ENCODE measurements at places on chromosomes 13 and 19.

DNA sequence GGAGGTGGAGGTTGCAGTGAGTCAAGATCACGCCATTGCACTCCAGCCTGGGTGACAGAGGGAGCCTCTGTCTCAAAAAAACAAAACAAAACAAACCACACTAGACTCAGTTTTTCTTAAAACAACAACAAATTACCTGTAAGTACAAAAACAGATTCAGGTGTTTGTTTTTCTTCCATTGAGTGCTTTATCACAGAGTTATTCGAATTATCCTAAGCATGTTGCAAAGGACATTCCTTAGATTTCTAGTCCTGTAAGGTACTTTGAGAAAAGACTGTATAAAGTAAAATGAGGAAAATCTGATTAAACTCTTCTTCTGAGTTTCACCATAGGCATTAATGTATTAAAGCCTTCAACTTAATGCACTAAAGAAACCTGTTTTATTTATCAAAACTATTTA lies 2.2 kb upstream of the EEF1AKMT1 start:
- no peak for DNase-seq

DNA sequence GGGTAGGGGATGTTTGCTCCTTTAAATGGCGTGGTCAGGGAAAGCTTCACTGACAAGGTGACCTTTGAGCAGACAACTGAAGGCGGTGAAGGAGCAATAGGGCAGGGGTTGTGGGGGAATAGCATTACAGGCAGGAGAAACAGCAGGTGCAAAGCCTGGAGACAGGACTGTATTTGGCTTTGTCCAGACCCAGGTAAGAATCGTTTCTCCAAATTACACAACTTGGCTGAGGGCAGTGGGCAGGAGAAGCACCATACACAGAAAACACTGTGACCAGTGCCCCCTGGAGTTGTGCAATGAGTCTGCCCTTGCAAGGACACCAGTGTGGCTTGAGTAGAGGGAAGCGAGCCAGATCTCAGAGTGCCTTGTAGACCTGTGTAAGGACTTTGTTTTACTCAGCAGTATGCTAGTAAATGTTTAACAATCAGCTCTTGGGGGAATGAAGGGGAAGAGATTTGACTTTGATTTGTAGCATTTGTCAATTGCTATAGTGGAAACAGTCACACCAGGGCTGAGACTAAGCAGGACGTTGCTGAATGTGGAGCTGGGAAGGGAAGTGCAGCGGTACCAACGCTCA lies 360.0 kb downstream of the DCT start:
- no peak for DNase-seq

DNA sequence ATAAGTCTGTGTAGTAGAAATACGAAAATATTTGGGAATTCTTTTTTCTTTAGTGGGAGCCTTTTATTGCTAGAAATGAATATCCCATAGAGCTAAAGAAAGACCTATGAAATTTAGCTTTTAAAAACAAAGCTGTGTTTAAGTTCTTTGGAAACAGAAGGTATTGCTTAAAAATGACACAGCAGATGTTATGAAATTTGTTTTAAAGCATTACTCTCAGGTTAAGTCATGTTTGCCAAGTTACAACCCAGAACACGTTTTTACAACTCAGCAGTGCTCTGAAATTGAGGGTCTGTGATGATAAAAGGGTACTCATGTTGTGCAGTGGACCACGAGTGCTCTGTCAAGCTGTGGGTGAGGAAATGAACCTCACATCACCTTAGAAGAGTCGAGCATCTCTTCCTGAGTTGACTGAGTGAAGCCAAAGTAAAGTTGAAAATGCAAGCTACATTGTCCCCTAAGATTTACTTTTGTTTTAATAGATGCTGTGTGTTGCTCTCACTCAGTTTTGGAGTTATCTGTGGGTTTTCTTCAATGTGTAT lies 161.1 kb downstream of the SHISA2 start:
- no peak for DNase-seq

- DNase-seq, result no peak
Measured at GRCh38 chr19:29587518-29587986, 18.5 kb upstream of the POP4 start.

DNA sequence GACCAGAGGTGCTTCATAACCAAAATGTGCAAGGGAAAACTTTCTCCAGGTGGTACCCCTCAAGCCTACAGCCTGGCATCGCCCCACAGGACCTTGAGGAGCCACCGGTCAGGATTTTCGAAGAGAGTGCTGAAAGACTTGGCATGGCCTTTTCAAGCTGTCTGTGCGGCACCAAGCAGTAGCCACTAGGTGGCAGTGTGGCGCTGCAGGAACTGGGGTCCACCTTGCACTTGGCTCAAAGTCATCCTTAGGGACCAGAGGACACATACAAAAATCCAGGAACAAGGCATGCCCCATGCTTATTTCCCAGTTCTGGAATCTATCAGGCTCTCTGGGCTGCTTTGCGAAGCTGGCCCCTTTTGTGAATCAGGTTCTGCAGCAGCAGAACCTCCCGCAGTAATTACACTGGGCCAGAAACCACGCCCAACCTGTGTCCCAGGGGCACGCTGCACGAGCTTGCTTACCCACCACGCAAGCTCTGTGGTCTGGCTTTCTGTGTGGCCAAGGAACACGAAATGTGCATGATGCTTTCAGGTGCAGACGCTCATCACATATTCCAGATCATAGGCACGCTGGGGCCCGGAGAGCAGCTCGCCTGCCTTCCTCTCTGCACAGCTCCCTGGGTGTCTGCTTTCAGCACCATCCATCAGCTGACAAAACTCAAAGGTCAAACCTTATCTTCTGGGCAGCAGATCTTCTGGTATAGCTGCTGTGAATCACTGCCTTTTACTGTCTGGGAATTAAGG lies 87.2 kb downstream of the SLC7A1 start:
- DNase-seq, result peak; percentile 77

GRCh38 chr13:23231241-23231640 lies 50.5 kb downstream of the SGCG start:
- no peak for DNase-seq

DNA sequence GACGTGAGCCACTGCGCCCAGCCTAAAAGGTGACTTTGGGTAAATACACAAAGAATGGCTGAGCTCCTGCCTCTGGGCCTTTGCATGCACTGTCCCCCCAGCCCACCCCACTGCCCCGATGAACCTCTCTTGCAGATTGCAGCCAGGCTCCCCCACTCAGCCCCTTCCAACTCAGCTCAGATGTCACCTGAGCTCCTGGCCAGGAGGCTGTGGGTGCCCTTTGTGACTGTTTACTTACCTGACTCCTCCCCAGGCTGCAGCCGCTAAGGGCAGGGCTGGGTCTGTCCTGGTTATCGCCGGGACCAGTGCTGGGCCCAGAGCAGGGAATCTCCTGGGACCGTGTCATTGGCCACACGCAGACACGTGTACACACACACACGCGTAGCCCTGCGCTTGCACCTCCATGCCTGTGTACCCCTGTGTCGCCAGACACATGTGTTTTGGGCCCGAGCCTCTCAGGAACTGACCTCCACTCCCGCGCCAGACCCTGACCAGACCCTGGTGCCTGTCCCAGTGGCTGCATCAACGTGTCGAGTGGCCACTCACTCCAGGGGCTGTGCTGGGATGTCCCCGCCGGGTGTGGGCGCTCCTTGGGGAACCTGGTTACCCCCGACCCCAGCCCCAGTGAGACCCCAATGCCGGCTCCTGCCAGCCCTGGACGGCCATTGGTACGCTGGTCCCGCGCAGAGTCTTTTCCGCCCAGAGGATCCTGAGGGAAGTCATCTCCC lies 18.7 kb downstream of the EFNA2 start:
- no peak for DNase-seq
